ENCODE measurements at places on chromosomes 5 and 9.

GRCh38 chr5:78065663-78066062, 228.8 kb downstream of the AP3B1 start:
- no peak for DNase-seq

DNA sequence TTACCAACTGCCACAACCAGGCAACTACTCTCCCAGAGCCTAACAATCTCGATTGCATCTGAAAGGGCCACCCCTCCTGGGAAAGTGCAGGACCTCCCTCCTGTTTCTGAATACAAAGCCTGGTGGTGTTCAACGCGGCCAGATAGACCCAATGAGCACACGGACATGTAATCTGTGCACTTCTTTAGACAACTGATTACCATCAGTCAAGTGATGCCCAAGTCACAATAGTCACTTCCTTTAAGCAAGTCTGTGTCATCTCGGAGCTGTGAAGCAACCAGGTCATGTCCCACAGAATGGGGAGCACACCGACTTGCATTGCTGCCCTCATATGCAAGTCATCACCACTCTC, 739 bp downstream of the C9orf72 start:
- DNase-seq, result no peak

DNA sequence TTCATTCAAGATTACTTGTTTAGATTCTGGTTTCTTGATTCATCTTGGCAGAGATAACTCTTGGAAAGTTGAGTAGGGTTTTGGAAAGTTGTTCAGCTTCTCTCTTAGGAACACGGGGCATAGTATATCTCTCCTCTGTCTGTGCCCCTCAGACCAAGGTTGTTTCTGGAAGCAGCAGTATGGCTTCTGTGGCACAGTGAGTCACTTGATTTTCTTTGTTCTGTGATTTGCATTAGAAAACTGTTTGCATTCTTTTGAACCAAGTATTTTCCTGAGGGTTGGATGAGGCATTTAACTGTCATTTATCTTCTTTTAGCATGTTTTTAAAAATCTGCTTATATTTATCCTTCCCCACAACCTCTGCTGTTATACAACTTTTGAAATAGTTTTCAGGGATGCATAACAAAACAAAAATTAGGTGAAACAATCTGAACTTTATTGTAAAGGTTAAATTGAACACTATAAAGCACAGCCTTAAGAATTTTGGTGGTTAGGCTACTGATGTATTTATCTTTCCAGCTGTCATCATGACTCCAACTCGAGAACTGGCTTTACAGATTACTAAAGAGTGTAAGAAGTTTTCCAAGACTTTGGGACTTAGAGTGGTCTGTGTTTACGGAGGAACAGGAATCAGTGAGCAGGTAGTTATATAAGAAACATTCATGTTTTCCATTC, 26.5 kb downstream of the DDX46 start:
- no peak for DNase-seq

DNA sequence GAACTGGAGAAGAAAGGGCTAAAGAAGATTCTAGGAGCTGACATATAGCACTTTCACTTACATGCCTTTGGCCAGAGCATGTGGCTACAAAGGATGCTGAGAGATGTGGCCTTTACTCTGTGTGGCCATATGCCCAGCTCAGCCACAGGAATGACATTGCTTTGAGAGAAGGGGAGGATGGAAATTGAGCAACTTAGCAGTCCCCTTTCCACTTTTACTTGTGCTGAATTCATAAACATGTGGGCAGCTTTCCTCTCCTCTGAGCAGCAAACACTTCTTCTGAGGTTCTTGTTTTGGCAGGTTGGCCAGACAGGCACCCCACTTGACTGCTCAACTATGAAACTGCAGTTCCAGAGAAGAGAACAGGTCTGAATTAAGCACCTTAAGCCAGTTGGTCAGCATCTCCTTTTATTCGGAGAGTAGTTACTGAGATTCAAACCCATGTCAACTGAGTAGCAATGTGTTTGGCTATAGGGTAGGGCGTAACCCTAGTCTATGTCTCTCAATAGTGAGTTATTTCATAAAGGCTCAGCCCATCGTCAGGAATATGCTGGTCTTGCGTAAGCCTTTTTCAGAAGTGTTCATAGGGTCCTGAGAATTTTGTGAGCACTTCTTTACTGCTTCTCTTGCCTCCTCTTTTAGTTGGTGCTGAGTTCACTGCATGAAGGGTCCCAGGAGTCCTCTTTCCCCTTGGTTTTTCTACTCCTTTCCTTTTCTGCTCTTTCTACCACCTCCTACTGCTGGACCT, 134.5 kb downstream of the PALM2AKAP2 start:
- DNase-seq, result no peak

DNA sequence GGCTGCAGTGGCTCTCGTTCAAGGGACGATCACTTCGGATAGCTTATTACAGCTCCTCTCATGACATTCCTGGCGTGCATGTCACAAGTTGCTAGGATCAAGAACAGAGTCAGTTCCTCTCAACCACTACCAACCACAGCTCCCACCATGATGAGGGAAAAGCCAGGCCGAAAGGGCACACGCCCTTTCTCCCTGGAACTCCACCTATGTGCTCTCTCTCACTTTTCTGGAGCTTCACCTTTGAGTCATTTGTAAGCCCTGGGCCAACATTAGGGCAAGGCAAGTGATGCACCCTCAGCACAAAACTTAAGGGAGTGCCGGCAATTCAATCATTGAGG, 1.6 kb downstream of the SPACA9 start:
- no peak for DNase-seq

DNA sequence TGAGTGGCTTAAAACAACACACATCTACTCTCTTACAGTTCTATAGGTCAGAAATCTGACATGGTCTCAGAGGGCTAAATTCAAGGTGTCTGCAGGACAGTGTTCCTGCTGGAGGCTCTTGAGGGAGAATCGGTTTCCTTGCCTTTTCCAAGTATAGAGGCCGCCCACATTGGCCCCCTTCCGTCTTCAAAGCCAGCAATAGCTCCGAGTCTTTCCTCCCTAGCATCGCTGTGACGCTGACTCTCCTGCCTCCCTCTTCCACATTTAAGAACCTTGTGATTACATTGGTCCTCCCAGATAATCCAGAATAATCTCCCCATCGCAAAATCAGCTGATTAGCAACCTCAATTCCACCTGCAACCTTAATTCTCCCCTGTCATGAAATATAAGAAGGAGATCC, 81.3 kb upstream of the IER5L start:
- DNase-seq, result no peak

GRCh38 chr5:96683392-96683791, 21.2 kb downstream of the CAST start:
- no peak for DNase-seq

DNA sequence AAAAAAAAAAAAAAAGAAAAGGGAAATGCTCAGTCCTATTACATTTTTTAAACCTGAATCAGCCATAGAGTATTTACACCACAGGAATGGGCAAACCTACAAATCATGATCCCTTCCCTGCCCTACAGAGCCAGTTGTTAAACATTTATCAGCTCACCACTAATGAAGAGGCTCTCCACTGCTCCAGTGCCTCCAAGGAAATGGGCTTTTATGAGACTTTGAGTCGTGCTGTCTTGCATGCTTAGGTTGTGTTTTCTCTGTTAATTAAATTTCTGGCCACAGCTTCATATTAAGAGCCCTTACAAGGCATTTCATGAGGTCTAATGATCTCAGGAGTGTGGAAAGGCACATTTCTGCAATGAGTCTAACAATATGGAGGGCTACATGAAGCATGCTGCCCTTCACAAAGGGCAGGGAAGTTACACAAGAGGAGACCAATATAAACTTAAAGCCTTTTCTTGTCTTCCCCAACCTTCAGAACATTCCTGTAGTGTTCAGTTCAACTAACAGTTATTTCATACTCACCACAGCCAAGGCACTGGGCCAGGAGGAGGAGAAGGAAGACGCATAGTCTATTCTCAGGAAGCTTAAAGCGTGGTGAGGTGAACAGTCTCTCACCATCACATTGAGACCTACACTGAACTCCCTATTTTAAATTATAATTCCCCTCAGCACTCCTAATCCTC, 140.1 kb upstream of the ABCA1 start:
- no peak for DNase-seq

- DNase-seq, result no peak
These were observed 9.3 kb downstream of the ZNF618 start for GRCh38 chr9:113885183-113886025.

- DNase-seq, result no peak
These were observed 11.6 kb upstream of the IL12B start for GRCh38 chr5:159341906-159342310.

- no peak for DNase-seq
These were observed 35.6 kb downstream of the PLAC8L1 start for GRCh38 chr5:146069780-146070099.

GRCh38 chr5:142114687-142115086, 6.1 kb downstream of the NDFIP1 start:
- no peak for DNase-seq

- DNase-seq, result no peak
These were observed 8.5 kb downstream of the BAAT start for GRCh38 chr9:101376111-101376848.

- no peak for DNase-seq
These were observed 40.0 kb downstream of the CPLANE1 start for GRCh38 chr5:37208883-37209797.

DNA sequence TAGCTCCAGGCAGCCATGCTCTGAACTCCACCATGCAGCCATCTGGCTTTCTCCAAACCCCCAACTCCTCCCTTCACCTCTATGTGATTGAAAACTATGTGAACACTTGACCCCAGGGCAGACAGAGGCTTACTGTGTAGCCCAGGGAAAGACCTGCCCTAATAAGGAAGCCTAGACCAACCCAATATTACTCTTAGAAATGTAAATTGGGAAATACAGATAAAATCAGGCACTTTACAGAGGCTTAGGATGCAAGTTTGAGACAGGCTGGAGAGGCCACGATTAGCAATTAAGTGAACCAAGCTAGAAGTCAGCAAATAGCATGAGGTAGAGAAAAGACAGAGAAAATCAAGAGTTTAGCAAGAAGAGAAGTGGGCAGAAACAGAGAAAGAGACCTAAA, 141.7 kb upstream of the ABCA1 start:
- no peak for DNase-seq

- DNase-seq, result no peak
These were observed 205.1 kb downstream of the AUH start for GRCh38 chr9:91156451-91157234.

GRCh38 chr5:111478266-111478665, 34.1 kb downstream of the STARD4 start:
- no peak for DNase-seq

DNA sequence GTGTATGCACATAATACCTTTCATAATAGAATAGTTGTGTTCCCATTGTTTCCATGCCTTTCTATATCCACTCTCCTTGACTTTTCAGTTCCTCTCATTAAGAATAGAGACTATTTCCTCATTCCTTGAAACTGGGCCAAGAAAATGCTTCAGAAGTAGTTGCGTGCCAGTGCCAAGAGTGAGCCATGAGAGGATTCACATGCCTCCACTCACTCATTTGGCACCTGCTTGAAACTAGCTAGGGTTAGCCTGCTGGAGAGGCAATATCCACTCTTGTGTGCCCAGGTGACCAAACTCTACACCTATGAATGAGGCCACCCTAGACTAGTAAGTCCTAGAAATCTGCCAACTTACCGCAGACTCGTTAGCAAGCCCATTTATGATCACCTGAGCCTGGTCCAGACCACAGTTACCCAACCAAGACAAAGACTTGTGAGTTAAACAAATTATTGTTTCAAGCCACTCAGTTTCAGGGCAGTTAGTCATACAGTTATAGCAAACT, 276.3 kb downstream of the EPB41L4A start:
- no peak for DNase-seq

DNA sequence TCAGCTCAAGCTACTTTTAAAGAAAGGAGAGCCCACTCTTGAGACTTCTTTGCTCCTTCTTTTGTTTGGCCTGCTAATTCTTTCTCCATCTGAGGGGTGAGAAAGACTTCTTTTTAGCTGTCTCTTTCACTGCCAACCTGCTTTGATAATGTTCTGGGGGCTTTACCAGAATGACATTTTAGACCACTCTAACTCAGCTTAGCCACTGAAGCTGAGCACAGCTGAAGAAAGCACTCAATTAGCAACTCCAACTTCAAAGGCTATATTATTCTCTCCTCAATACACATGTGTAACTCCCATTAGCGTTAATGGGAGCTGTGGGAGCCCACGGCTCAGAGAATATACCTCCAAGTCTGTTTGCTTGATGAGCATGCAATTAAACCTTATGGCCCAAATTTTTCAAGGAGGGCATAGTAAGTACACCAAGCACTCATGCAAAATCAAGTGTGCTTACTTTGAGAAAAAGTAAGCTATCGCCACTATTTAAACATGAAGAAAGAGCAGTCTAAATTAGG, 815.4 kb upstream of the DMAC1 start:
- DNase-seq, result no peak

GRCh38 chr5:33781286-33781685, 110.5 kb downstream of the ADAMTS12 start:
- no peak for DNase-seq

GRCh38 chr5:90434116-90434714, 24.7 kb upstream of the CETN3 start:
- DNase-seq, result no peak

DNA sequence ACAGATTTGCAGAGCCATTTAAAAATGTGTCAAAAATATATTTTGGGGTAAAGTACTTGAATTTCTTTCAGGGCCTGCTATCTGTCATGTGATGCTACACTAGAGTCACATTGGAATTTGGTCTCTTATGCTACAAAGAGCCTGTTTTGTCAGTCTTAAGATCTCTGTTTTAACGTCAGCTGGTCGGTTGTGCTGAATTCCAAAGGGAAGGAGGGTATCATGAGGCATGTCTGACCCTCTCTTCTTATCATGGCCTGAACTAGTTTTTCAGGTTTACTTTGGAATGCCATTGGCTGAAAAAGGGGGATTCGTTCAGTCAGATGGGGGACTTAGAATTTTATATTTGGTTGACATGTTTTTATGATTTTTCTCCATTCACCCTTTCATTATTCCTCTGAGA, 290.6 kb downstream of the CD180 start:
- no peak for DNase-seq

GRCh38 chr5:120400356-120400755, 63.7 kb upstream of the PRR16 start:
- DNase-seq, result no peak

- no peak for DNase-seq
These were observed 1.5 kb downstream of the F2R start for GRCh38 chr5:76717222-76718083.

GRCh38 chr9:107422189-107423185, 67.1 kb downstream of the KLF4 start:
- DNase-seq, result no peak

Measured in activated CD4-positive, CD25-positive, alpha-beta regulatory T cell (primary cell).